ENCODE measurements at places on chromosomes 11 and 22. TPM values are rescaled to one million over a fixed set of nuclear protein-coding genes. Genes with fewer than 3 reads are reported as not detected.

- DNase-seq = no peak
These were observed 54.0 kb upstream of the CECR2 start for GRCh38 chr22:17315310-17315709.

GGTLC2 gene
- not detected for total RNA-seq

DNA sequence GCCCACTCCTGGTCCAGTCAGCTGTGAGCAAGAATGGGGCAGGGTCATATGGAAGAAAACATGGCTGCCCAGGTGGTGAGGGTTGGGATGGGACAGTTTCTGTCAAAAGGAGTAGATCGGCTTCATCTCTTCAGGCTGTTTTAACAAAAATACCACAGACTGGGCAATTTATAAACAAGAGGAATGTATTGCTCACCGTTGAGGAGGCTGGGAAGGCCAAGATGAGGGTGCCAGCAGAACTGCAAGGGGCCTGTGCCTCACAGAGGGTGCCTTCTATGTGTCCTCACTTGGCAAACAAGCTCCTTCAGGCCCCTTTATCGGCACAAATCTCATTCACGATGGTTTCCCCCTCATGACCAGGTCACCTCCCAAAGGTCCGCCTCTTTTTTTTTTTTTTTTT lies 18.1 kb upstream of the RELT start:
- no peak for DNase-seq

- no peak for DNase-seq
These were observed at the start of gene GLB1L2 for GRCh38 chr11:134331354-134332188. GLB1L2 (plus strand) TSS chr11:134331988; CDS start chr11:134332062, 74 bp downstream.

B4GAT1 gene
- 36.2 TPM for total RNA-seq

GRCh38 chr11:66971488-66971887 lies 3.6 kb upstream of the C11orf86 start:
- DNase-seq = no peak

Data from epithelial cell of proximal tubule (primary cell).